ENCODE measurements at places on chromosomes 6 and 20. TPM values are rescaled to one million over a fixed set of nuclear protein-coding genes. Genes with fewer than 3 reads are reported as not detected.

The RPS6KA2 gene
- total RNA-seq: 24.9 TPM

The TAP2 gene
- 2.4 TPM for total RNA-seq

The FAM8A1 gene
- 56.7 TPM for total RNA-seq

The CDH4 gene
- total RNA-seq: 22.8 TPM

The DSP gene
- 6.9 TPM for total RNA-seq
